ENCODE measurements at places on chromosomes 4 and X.

- H3K4me3 ChIP-seq = no peak overlapping the region
- DNase-seq = no peak
- no peaks in the 10 kb centered on the region for H3K27me3 ChIP-seq
- no peak overlapping the region for H3K27ac ChIP-seq
- peaks cover 3% of the 10 kb centered on the region for H3K4me1 ChIP-seq
These were observed 48.7 kb upstream of the PHOX2B start for GRCh38 chr4:41797260-41797659.

DNA sequence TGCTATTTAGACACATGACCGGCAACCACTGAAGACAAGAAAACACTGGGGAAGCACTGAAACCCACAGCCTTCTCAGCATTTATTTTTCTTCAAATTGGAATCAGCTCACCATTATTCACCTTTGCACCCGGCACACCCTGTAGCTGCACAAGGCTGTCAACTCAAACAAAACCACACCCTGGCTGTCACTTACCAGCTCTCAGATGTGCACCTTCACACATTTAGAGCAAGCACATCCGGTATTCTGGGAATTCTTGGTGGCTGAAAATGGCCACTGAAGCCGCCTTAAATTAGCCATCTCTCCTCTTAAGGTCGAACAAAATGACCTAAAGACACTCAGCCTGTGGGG lies 5.9 kb downstream of the ZFYVE28 start:
- no peak overlapping the region for H3K27ac ChIP-seq
- DNase-seq = no peak
- no peak overlapping the region for H3K4me3 ChIP-seq
- H3K36me3 ChIP-seq = no peaks in the 10 kb centered on the region

- H3K27me3 ChIP-seq = no peaks in the 10 kb centered on the region
- DNase-seq = no peak
- no peak overlapping the region for H3K27ac ChIP-seq
These were observed 118.8 kb downstream of the FAM13A start for GRCh38 chr4:88938138-88938537.

GRCh38 chrX:47596256-47596655 lies 14.0 kb downstream of the TIMP1 start:
- H3K4me1 ChIP-seq = no peaks in the 10 kb centered on the region
- no peak for DNase-seq
- no peaks in the 10 kb centered on the region for H3K27me3 ChIP-seq
- no peak overlapping the region for H3K27ac ChIP-seq

DNA sequence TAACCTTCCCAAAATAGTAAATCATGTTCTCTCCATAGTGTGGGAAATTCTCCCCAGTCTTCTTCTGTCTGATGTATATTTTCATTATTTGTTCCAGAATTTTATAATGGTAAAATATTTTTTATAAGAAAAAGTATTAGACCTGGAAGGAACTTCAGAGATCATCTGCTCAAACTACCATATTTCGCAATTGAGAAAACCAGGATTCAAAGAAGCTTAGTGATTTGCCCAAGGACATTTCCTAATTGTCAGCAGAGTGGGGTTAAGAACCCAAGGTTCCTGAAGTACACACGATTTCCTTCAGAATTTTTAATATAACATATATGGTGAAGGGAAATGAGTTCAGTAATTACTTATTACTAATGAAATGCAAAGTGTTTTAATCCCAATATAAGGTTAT lies 24.1 kb downstream of the OCIAD1 start:
- no peaks in the 10 kb centered on the region for H3K4me1 ChIP-seq
- H3K36me3 ChIP-seq = no peaks in the 10 kb centered on the region
- H3K4me3 ChIP-seq = no peak overlapping the region
- H3K27ac ChIP-seq = no peak overlapping the region
- H3K27me3 ChIP-seq = no peaks in the 10 kb centered on the region
- DNase-seq = no peak

- no peaks in the 10 kb centered on the region for H3K36me3 ChIP-seq
- H3K27me3 ChIP-seq = no peaks in the 10 kb centered on the region
- DNase-seq = no peak
- H3K27ac ChIP-seq = no peak overlapping the region
These were observed 178.8 kb downstream of the SNCA start for GRCh38 chr4:89657931-89658700.

DNA sequence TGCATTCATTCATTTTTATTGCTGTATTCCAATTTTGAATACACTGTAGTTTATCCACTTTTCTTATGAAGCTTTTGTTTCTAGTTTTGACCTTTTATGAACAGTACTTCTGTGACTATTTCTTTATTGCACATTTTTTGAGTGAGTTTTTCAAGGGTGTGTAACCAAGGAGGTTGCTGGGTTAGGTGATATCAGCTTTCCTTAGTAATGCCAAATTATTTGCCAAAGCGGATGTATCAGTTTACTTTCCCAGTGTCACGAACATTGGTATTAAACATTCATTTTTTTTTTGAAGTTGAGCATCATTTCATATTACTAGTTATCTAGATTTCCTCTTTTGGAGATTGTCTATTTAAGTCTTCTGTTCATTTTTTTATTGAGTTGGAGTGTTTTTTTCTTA lies 32.9 kb downstream of the STIM2 start:
- H3K36me3 ChIP-seq = no peaks in the 10 kb centered on the region
- H3K4me3 ChIP-seq = no peak overlapping the region
- H3K27me3 ChIP-seq = no peaks in the 10 kb centered on the region
- no peak for DNase-seq
- no peak overlapping the region for H3K27ac ChIP-seq

- no peaks in the 10 kb centered on the region for H3K27me3 ChIP-seq
- H3K4me1 ChIP-seq = peaks cover 10% of the 10 kb centered on the region
- DNase-seq = no peak
- no peak overlapping the region for H3K27ac ChIP-seq
- H3K4me3 ChIP-seq = no peak overlapping the region
These were observed 73.2 kb downstream of the SORBS2 start for GRCh38 chr4:185738820-185739219.

- no peaks in the 10 kb centered on the region for H3K36me3 ChIP-seq
- no peaks in the 10 kb centered on the region for H3K4me1 ChIP-seq
- no peaks in the 10 kb centered on the region for H3K27me3 ChIP-seq
- H3K27ac ChIP-seq = no peak overlapping the region
- no peak overlapping the region for H3K4me3 ChIP-seq
These were observed 1166.3 kb upstream of the ADGRL3 start for GRCh38 chr4:60033826-60034225.

DNA sequence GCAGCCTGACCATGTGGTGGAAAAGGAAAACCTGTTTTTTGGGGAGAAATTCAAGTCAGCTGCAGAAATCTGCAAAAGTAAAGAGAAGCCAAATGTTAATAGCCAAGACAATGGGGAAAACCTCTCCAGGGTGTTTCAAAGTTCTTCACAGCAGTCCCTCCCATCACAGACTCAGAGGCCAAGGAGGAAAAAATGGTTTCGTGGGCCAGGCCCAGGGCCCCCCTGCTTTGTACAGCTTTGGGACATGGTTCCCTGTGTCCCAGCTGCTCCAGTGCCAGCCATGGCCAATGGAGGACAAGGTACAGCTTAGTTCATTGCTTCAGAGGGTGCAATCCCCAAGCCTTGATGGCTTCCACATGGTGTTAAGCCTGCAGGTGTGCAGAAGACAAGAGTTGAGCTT lies 15.2 kb upstream of the YTHDC1 start:
- H3K36me3 ChIP-seq = no peaks in the 10 kb centered on the region
- H3K4me3 ChIP-seq = no peak overlapping the region
- no peaks in the 10 kb centered on the region for H3K4me1 ChIP-seq
- no peak overlapping the region for H3K27ac ChIP-seq
- no peak for DNase-seq

- H3K4me1 ChIP-seq = no peaks in the 10 kb centered on the region
- no peaks in the 10 kb centered on the region for H3K36me3 ChIP-seq
- DNase-seq = peak; percentile 80
- peak overlapping the region; percentile 52 for H3K27ac ChIP-seq
These were observed 35.0 kb upstream of the BCOR start for GRCh38 chrX:40132751-40133150.

DNA sequence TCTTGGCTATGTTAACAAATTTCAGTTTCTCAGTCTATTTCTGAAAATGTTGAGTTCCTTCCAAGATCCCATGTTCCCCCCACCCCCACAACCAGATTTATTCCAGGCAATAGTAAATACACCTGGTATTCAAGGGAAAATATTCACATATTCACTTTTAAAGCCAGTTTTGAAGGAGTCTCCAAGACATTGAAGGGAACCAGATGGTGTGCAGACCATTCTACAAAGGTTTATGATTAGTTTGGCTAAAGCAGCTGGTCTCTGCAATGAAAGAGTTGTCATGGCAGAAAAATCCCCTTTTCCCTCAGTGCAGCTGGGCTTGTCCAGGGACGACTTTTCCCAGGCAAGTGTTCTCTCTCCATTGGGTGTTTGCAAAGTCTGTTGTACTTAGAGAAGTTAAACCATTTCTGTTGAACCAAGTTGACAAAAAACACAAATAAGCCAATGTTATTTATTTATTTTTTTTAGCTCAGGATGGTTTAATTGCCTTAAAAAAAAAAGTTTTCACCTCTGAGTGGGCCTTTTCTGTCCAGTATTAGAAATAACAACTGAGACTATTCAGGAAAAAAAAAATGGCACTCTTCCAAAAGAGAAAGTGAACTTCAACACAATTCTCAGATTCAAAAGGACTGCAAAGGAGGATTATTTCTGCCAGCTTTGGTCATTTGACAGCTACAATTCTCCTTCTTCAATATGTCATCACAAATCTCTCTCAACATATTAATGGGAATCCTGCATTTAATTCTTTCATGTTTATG lies 410.6 kb downstream of the IL1RAPL1 start:
- H3K27me3 ChIP-seq = no peaks in the 10 kb centered on the region
- H3K36me3 ChIP-seq = no peaks in the 10 kb centered on the region
- H3K27ac ChIP-seq = no peak overlapping the region

GRCh38 chrX:74670028-74670427 lies 55.6 kb upstream of the RLIM start:
- no peaks in the 10 kb centered on the region for H3K27me3 ChIP-seq
- H3K27ac ChIP-seq = no peak overlapping the region
- no peak overlapping the region for H3K4me3 ChIP-seq
- H3K4me1 ChIP-seq = no peaks in the 10 kb centered on the region
- DNase-seq = no peak

GRCh38 chr4:71290074-71290473 lies 48.7 kb upstream of the SLC4A4 start:
- H3K4me3 ChIP-seq = no peak overlapping the region
- no peaks in the 10 kb centered on the region for H3K36me3 ChIP-seq
- H3K27ac ChIP-seq = no peak overlapping the region

DNA sequence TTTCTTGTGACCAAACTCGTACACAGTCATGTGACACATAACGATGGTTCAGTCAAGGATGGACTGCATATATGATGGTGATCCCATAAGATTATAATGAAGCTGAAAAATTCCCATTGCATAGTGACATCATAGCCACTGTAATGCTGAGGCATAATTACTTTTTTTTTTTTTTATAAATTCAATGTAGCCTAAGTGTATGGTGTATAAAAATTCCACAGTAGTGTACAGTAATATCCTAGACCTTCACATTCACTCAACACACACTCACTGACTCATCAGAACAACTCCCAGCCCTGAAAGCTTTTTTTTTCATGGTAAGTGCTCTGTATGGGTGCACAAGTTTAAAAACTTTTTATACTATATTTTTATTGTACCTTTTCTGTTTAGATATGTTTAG lies 105.0 kb downstream of the AREG start:
- no peak overlapping the region for H3K27ac ChIP-seq
- H3K4me3 ChIP-seq = no peak overlapping the region
- no peaks in the 10 kb centered on the region for H3K27me3 ChIP-seq

GRCh38 chr4:22514001-22514400 lies 1.9 kb downstream of the ADGRA3 start:
- H3K27ac ChIP-seq = no peak overlapping the region
- H3K4me3 ChIP-seq = no peak overlapping the region
- H3K27me3 ChIP-seq = no peaks in the 10 kb centered on the region
- no peak for DNase-seq

DNA sequence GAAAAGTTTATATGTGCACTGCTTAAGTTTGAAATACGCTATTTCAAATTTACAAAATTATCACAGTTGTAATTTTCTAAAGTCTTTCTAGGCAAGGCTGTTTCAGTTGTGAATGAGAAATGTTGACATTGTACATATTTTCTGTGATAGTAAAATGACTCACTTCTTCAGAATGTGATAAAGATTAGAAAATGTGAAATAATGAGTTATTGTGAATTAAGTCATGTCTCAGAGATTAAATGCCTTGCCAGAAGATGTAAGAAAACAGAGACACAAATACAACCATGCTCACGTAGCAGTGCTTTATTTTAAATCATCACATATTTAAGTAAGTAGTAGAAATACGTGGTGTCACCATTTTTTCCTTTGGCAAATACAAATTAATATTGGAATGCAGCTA lies 768 bp downstream of the CLCN4 start:
- DNase-seq = no peak
- H3K27ac ChIP-seq = no peak overlapping the region
- no peak overlapping the region for H3K4me3 ChIP-seq

DNA sequence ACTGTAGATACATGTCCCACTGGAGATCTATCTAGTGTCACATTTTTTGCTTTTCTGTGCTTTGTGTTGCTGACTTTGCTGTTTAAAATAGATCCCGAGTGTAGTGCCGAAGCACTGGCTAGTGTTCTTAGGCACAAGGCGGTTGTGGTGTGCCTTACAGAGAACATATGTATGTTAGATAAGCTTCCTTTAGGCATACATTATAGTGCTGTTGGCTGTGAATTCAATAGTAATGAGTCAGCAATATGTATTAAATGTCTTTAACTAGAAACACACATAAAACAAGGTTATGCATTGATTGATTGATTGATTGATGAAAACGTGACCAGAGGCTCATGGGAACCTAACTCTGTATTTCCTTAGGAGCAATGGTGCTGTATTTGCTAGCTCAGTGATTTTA lies 56.2 kb downstream of the COX7B2 start:
- DNase-seq = no peak
- no peaks in the 10 kb centered on the region for H3K4me1 ChIP-seq
- H3K4me3 ChIP-seq = no peak overlapping the region

GRCh38 chr4:28369499-28369898 lies 1508.9 kb downstream of the STIM2 start:
- H3K27ac ChIP-seq = no peak overlapping the region
- no peak overlapping the region for H3K4me3 ChIP-seq
- H3K36me3 ChIP-seq = no peaks in the 10 kb centered on the region
- no peak for DNase-seq

GRCh38 chrX:109600237-109600651 lies 24.7 kb downstream of the KCNE5 start:
- H3K4me3 ChIP-seq = no peak overlapping the region
- H3K27ac ChIP-seq = no peak overlapping the region
- H3K4me1 ChIP-seq = no peaks in the 10 kb centered on the region
- H3K36me3 ChIP-seq = no peaks in the 10 kb centered on the region
- no peaks in the 10 kb centered on the region for H3K27me3 ChIP-seq

DNA sequence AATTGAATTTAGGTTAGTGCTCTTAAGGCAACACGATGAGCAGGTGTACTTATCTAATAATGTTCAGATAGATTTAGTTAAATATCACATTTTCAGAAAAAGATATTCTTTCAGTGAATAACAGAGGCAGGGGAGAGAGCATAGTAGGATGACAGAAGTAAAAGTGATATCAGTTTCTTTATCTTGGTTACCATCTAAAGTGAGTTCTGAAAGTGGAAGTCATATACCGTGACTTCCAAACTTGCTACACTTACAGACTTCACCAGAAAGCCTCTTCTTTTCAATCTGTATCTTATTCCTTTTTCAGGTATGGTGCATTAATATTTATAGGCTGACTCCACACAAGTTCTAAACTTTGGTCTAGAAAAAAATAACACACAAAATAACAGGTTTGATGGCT lies 124.9 kb downstream of the POU4F2 start:
- no peaks in the 10 kb centered on the region for H3K27me3 ChIP-seq
- H3K36me3 ChIP-seq = no peaks in the 10 kb centered on the region
- H3K4me3 ChIP-seq = no peak overlapping the region
- DNase-seq = no peak

Data from ovary (tissue), 10 donors.